Endothelial cell of umbilical vein (primary cell): ENCODE measurements at places on chromosomes 2 and 18.

- DNase-seq, result no peak
Measured at GRCh38 chr2:16656784-16657391, 8.7 kb downstream of the CYRIA start.

DNA sequence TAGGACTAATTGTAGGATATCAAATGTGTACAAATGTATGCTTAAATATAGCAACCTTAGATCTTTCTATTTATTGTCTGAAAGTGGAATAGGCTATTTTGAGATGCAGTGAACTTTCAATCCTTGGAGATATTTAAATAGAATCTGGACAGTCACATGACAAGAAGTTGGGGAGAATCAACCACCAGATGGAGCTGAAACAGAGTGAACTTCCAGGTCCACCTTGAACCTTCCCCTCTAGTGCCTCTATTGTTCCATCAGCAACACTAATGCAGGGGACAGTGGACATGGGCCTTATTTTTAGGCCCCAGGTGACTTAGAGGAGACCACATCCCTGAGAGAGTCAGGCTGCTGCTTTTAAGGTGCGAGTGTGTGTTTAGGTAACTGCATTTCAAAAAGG, 37.0 kb upstream of the CRIM1 start:
- no peak for DNase-seq

DNA sequence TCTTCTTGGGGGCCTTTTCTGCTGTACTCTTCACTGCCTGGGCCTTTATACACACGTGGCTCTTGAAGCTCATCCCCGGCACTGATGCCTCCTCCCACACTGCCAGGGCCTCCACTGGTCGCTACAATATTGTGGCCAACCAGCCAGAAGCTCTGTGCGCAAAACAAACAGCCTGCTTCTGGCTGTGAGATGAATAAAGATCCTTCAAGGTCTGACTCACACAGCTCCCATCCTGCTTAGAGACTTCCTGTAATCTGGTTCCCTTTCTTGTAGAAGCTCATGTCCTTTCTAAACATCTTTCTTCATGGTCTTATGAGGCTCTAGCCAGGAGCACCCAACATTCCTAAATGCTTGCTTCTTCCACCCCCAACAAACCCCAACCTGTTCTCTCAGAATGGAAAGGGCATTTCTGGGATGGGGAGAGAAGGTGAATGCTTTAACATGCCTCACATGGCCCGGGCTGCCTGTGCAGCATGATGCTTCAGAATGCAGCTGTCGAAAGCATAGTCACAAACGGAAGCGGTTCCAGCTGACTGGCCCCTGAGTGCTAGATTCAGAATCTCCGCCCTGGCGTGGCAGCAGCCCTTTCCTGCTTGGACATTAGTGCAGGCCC, 24.6 kb downstream of the NRP2 start:
- DNase-seq, result peak; percentile 93

DNA sequence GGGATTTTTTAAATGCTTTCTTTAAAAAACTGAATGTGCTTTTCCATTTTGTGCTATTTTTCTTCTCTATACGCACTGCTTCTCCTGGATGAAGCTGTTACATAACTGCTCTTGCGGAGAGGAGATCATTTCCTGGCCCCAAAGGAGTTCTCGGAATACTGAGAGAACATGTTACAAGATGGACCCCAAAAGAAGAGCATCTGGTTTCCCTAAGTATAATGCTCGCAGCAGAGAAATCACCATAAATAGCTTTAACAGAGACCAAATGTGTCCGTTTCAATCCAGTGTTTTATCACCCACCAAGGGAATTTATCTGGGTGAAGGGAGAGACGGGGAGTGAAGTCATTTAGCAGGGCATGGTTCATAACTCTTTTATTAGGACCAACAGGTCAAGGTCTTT, 80.1 kb downstream of the RBM43 start:
- DNase-seq, result no peak

GRCh38 chr2:188512456-188512855, 220.8 kb downstream of the GULP1 start:
- peak; percentile 69 for DNase-seq

GRCh38 chr2:145350011-145350410, 830.1 kb upstream of the ZEB2 start:
- DNase-seq, result no peak

DNA sequence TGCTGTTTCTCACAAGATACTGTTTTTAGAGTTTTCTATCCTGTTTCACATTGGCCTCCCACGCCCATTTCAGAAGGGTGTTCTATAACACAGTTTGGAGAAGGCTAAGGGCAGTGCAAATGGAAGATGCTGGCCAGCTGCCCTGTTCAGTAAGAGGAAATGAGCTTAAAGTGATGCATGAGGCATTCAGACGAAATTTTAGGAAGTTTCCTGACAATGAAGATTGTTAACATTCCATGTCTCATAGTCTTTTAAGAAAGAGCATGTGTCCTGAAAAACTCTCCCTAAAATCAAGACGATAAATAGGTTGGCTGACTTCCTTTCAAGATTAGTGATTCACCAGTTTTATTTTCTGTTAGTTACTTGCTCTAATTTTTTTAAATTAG, 484.2 kb upstream of the NRP2 start:
- DNase-seq, result peak; percentile 83

DNA sequence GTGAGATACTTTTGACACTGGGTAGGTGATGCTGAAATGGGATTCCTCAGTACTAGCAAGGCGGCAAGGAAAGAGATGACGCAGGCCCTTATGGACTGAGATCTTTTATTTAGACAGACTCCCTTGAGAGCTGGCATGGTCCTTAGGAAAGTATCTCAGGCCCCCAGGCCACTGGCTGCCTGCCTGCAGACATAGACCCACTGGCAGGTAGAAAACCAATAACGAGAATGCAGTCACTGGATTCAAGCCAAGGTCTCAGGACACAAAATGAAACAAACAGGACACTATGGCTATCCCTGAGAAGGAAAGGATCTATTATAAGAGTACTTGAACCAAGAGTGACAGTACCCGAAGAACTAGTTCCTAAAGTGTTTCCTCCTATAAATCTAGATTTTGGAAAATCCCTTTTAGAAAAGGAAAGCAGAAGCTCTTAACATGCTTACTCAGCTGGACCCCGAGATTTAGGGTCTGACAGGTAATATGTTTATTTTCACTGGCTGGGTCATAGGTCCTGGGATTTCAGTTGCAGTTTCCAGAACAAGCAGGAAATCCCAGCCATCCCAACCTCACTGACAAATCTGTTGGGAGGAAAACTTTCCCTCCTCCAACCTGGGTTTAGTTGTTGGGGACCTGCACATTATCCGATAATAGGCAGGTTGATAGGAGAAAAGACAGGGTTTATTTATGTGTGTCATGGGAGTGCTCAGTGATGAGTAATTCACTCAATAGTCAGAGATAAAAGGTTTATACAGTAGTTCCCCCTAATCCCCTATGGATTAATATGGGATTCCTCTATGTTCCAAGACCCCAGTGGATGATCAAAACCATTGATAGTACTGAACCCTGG, 44.5 kb downstream of the COMMD1 start:
- peak; percentile 24 for DNase-seq

DNA sequence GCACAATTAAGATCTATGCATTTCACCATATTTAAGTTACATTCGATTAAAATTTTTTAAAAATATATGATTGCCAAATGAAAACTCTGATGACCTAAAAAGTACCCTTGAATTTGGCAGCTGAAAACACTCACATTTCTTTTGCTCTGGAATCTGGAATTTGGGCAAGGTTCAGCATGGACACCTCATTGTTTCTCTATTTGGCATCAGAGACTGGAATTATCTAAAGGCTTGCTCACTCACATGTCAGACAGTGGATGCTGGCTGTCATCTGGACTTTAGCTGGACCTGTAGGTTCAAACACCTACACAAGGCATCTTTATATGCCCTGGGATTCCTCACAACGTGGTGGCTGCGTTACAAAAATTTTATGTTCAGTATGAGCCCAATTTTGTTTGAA, 16.1 kb downstream of the MBOAT2 start:
- no peak for DNase-seq

DNA sequence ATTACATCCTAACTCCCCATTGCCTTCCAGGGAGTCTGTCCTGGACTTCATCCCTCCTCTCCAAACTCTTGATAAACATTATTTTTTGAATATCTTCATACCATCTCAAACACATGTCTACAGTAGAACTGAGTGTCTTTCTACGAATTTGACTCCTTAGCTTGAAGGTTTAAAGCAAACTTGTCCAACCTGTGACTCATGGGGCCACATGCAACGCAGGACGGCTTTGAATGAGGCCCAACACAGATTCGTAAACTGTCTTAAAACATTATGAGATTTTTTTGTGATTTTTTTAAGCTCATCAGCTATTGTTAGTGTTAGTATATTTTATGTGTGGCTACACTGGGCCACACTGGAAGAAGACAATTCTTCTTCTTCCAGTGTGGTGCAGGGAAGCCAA, 98.1 kb downstream of the PARD3B start:
- no peak for DNase-seq

GRCh38 chr2:9178110-9178903, 28.3 kb upstream of the ASAP2 start:
- DNase-seq, result no peak

DNA sequence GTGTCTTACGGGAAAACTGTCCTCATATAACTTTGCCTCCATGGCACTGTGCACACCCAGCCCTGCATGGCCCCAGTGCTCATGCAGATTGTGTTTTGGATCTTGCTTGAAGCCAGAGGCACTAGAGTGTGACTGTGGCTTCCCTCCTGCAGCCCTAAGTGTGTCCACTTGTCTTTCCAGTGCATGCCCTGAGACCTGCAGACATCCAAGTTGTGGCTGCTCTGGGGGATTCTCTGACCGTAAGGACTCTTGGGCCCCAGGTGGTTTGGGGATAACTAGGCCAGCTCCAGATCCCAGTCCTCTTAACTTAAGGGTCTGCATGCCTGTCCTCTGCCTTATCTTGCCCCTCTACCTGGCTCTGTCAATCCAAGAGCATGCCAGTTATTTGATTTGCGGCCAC, 96.6 kb downstream of the PLB1 start:
- no peak for DNase-seq

GRCh38 chr2:146461068-146461467, 1383.8 kb upstream of the ACVR2A start:
- DNase-seq, result no peak

GRCh38 chr2:106664669-106665068, 177.5 kb downstream of the CD8B2 start:
- DNase-seq, result no peak

DNA sequence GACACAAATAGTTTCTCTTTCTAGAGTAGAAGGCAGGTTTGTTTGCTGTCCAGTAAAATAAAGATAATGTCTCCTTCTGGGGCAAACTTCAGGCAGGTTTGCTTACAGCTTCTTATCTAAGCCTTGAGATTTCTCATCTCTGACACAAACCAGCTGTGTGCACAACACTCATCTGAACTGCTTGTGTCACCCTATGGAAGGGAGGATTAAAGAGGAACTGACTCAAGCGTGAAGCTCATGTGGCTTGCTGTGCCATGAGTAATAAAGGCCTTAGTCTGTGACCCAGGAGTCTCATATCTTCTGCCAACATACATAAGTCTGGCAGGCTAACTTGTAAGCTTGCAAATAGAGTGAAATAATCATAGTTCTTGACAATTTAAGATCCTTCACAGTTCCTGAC, 24.2 kb upstream of the CPO start:
- DNase-seq, result peak; percentile 86

GRCh38 chr2:20169796-20170703, 54.9 kb downstream of the SDC1 start:
- no peak for DNase-seq

DNA sequence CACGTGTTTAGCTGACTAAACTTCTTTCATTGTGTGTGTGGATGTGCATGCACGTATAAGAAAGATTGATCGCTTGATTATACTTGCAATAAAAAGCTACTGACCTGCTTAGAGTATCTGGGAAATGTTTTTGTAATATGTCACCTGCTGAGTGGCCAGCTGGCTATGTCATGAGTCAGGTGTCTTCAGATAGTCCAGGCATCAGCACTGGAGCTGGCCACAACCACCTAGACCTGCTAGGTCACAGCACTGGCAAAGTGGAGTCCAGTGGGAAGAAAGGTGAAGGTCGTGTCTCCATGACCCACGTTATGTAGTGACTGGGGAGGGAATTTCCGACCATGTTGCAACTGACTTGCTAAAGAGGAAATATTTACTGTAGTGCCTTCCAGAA, 147.0 kb downstream of the ESCO1 start:
- DNase-seq, result no peak

- DNase-seq, result no peak
Measured at GRCh38 chr2:186895451-186895850, 46.5 kb upstream of the ZSWIM2 start.

GRCh38 chr2:160747501-160748170, 254.0 kb upstream of the RBMS1 start:
- DNase-seq, result peak; percentile 39

- DNase-seq, result peak; percentile 74
Measured at GRCh38 chr2:190678444-190679162, 29.7 kb downstream of the NAB1 start.

- DNase-seq, result no peak
Measured at GRCh38 chr18:48893608-48894600, 56.9 kb downstream of the SMAD7 start.

DNA sequence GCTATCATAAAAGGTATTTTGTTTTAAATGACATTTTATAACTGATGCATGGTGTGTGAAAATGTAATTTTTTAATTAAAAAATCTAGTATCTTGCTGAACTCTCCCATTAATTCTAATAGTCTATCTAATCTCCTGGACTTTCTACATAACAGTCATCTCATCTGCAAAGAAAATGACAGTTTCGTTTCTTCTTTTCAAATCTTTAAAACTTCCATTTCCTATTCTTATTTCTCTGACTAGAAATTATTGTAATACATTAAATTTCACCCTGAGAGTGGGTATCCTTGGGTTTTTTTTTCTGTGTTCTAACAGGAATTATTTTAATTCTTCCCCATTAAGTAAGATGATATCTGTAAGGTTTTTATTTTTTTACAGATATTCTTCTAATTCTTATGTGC, 120.1 kb downstream of the KCNF1 start:
- DNase-seq, result no peak

DNA sequence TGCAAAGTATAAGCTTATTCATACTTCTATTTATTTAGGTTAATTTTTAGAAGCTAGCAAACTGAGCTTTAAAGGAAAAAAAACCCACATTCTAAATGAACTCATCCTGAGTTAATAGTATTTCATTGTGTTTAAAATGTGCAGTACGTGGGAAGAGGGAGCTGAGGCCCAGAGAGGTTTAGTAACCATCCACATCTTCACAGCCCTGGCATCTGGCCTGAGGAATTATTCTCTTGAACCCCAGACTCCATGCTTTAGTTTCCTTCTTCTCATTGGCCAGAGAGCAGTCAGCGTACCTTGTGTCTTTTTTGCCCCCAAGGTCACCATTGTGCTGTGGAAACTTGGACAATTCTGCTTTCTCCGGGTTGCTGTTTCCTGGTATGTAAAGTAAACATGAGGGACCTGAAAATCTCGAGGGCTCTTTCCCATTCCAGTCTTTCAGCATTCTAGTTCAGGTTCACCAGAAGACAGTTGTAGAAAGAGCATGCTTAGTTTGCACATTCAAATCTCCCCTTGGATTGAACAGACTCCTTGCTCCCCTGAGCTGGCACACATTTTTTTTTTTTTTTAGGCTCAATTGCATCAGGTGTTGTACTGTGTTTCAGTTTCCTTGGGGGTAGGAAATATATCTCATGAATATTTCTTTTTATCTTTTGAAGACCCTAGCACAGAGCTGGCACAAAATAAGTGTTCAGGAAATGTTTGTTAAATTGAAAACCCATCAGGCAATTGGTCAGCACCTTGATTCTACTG, 81.4 kb downstream of the MYCN start:
- DNase-seq, result no peak

- DNase-seq, result no peak
Measured at GRCh38 chr2:32009516-32010256, 1.1 kb downstream of the MEMO1 start.
